Activated naive CD4-positive, alpha-beta T cell treated with anti-CD3 and anti-CD28 coated beads for 36 hours (primary cell): ENCODE measurements at places on chromosomes 11 and 22. TPM values are rescaled to one million over a fixed set of nuclear protein-coding genes. Genes with fewer than 3 reads are reported as not detected.
A peak's percentile ranks its signal among the peaks of the same experiment; 100 is the strongest.

- H3K27ac ChIP-seq = no peak overlapping the region
- H3K27me3 ChIP-seq = peaks cover 3% of the 10 kb centered on the region
- no peaks in the 10 kb centered on the region for H3K36me3 ChIP-seq
- H3K4me3 ChIP-seq = no peak overlapping the region
- DNase-seq = no peak
- no peaks in the 10 kb centered on the region for H3K4me1 ChIP-seq
These were observed 109.1 kb downstream of the MPPED2 start for GRCh38 chr11:30477061-30477460.

- no peaks in the 10 kb centered on the region for H3K4me1 ChIP-seq
- no peak for DNase-seq
- no peak overlapping the region for H3K27ac ChIP-seq
- no peaks in the 10 kb centered on the region for H3K36me3 ChIP-seq
These were observed 72.8 kb upstream of the CCND1 start for GRCh38 chr11:69567951-69568808.

DNA sequence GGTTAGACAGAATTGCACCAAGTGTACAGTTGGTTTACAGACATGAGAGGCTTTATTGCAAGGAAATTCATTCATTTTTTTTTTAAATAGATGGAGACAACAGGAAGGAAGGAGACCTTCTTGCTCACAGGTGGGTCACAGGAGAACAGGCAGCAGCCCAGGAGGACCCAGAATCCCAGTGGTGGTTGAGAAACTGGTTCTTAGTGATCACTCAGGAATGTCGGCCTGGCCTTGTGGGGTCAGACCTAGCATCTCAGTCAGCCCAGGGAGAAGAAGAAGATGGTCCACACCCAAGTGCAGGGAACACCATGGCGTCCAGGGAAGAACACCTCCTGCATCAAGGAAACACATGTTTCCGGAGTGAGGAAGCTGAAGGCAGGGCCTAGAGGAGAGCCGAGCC lies 849 bp downstream of the KRTAP5-11 start:
- DNase-seq = no peak
- no peak overlapping the region for H3K27ac ChIP-seq
- no peak overlapping the region for H3K4me3 ChIP-seq
- H3K27me3 ChIP-seq = peaks cover 27% of the 10 kb centered on the region
- no peaks in the 10 kb centered on the region for H3K36me3 ChIP-seq

DNA sequence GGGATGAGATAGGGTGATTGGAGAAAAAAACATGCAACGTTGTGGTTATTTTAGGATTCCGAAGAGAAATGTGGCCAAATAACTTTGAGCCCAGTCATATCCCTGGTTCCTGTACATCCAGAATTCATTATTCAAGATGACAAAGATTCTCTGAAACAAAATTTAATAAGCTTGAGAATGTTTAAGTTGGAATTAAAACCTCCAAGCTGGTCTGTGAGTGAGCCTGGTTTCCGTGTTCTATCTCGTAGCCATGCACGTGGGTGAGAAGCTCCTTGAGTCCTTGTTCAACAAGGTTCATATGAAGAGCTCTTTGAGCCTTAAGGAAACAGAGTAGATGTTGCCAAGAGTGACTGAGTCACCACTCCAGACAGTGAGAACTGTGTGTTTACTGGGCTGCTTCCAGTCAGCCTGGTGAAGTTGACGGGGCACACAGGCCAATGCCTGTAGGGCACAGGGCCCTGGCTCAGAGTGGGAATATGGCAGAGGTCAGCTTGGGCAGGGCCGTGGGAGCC lies 206.5 kb downstream of the NAV2 start:
- H3K36me3 ChIP-seq = no peaks in the 10 kb centered on the region
- no peak overlapping the region for H3K27ac ChIP-seq
- no peak for DNase-seq
- H3K4me1 ChIP-seq = no peaks in the 10 kb centered on the region

GRCh38 chr11:12417691-12418611 lies 40.6 kb downstream of the PARVA start:
- H3K27me3 ChIP-seq = no peaks in the 10 kb centered on the region
- H3K4me1 ChIP-seq = no peaks in the 10 kb centered on the region
- no peak for DNase-seq
- H3K4me3 ChIP-seq = no peak overlapping the region

DNA sequence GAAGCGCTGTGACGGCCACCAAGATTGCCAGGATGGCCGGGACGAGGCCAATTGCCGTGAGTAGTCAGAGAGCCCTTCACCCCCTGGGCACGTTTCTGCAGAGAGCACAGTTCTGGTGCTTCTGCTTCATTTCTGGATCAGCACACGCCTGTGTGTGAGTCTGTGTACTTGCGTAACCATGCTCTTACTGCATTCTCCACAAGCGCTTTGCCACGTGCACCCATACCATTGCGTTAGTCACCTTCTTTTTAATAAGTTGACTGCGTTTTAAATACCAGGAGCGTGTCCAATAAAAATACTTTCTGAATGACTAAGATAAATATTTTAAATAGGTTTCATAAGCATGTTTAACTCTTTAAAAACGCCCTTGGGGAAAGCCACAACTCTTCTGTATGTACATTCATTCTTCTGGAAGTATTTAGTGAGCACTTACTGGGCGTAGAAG lies 143.0 kb upstream of the SORL1-AS1 start:
- no peak for DNase-seq
- H3K4me1 ChIP-seq = peaks cover 12% of the 10 kb centered on the region
- H3K27me3 ChIP-seq = no peaks in the 10 kb centered on the region
- peaks cover 43% of the 10 kb centered on the region for H3K36me3 ChIP-seq

- no peaks in the 10 kb centered on the region for H3K4me1 ChIP-seq
- peaks cover 10% of the 10 kb centered on the region for H3K27me3 ChIP-seq
- no peaks in the 10 kb centered on the region for H3K36me3 ChIP-seq
- DNase-seq = no peak
- H3K27ac ChIP-seq = no peak overlapping the region
These were observed 19.4 kb upstream of the LMO1 start for GRCh38 chr11:8283100-8283464.

DNA sequence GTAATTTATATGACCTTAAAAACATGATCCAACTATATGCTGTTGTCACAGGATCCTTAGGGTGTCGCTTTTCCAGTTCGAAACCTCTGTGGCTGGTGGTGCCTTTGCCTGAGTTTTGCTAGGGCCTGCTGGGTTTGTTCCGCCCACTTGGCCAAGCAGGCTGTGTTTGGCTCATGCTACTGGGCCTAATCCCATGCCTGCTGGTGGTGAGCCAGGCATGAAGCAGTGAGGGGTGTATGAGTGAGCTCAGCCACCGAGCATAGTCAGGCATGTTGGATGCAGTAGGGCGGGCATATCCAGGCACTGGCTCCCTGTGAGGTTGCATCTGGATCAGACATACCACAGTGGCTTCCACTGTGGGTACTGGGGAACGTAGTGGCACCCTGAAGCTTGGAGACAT lies 16.3 kb downstream of the NPAT start:
- H3K27ac ChIP-seq = no peak overlapping the region
- DNase-seq = no peak
- no peaks in the 10 kb centered on the region for H3K27me3 ChIP-seq
- no peak overlapping the region for H3K4me3 ChIP-seq
- H3K36me3 ChIP-seq = peaks cover 76% of the 10 kb centered on the region

DNA sequence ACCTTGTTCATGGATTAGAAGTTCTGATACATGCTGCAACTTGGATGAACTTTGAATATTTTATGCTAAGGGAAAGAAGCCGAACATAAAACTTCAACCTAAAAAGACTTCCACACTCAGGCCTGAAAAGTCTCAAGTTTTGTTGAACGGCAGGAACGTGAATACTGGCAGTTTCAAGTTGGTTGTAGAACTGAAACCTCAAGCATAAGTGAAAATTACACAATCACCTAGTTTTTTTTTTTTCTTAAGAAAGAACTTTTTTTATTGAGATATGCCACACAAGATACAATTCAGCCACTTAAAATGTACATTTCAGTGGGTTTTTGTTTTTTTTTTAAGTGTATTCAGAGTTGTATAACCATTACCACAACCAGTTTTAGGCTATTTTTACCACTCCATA lies 50.8 kb upstream of the ADORA2A start:
- H3K36me3 ChIP-seq = peaks cover 40% of the 10 kb centered on the region
- H3K27me3 ChIP-seq = no peaks in the 10 kb centered on the region
- no peak overlapping the region for H3K4me3 ChIP-seq
- H3K27ac ChIP-seq = no peak overlapping the region
- peaks cover 33% of the 10 kb centered on the region for H3K4me1 ChIP-seq

GRCh38 chr11:24524156-24524555 lies 27.3 kb downstream of the LUZP2 start:
- H3K27ac ChIP-seq = no peak overlapping the region
- no peaks in the 10 kb centered on the region for H3K36me3 ChIP-seq
- no peaks in the 10 kb centered on the region for H3K27me3 ChIP-seq
- H3K4me1 ChIP-seq = no peaks in the 10 kb centered on the region

DNA sequence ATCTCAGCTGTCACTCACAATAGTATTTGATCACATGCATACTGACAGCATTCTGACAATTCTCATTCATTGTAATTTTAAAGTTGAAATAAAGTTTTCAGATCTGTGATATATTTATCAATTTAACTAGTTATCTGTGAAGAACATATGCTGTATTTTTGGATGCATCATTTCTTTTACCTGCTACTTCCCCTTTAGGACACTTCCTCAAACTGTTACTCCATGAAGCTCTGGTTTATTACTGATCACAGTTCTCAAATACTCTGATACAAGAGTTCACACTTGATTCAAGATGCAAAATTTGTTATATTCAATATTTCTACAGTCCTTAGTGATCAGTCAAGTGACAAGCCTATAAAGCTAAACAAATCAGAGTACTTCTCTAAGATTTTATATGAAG lies 1655.2 kb downstream of the LRRC4C start:
- H3K4me1 ChIP-seq = no peaks in the 10 kb centered on the region
- H3K4me3 ChIP-seq = no peak overlapping the region
- no peaks in the 10 kb centered on the region for H3K27me3 ChIP-seq

DNA sequence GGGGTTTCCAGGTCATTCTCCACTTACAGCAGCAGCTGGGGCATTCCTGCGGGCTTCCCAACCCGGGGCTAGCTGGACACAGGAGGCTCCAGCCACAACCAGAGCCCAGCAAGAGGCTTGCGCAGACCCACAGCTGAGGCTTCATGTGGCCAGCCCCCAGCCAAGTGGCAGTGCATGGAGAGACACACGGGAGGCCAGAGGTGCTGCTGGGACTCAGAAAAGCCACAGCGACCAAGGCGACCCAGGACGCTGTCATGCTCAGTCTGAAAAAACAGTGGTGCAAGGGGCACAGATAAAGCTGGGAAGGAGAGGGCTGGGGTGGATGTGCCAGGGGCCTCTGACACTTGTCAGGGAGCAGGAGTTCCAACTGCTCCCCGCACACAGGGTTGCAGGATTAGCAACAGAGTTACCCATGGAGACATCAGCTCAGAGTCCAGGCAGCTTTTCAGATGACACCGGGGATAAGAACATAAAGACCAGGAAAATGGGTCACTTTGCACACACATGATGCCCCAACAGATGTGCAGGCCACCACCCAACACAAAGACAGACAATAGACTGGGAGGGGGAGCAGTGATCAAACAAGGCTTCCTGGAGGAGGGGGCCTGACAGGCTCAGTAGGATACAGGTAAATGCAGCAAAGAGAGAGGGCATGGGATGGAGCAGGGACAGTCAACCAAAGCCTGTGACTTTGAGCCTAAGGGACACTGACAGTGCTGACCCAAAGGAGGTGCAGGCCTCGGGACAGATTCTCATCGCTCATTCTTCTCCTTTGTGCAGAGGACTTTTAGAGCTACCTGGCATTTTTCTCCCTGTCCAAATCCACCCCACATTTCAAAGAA lies 6.9 kb upstream of the NEAT1 start:
- H3K4me1 ChIP-seq = peaks cover 29% of the 10 kb centered on the region
- H3K4me3 ChIP-seq = peak overlapping the region; percentile 100
- H3K27me3 ChIP-seq = no peaks in the 10 kb centered on the region
- DNase-seq = no peak

DNA sequence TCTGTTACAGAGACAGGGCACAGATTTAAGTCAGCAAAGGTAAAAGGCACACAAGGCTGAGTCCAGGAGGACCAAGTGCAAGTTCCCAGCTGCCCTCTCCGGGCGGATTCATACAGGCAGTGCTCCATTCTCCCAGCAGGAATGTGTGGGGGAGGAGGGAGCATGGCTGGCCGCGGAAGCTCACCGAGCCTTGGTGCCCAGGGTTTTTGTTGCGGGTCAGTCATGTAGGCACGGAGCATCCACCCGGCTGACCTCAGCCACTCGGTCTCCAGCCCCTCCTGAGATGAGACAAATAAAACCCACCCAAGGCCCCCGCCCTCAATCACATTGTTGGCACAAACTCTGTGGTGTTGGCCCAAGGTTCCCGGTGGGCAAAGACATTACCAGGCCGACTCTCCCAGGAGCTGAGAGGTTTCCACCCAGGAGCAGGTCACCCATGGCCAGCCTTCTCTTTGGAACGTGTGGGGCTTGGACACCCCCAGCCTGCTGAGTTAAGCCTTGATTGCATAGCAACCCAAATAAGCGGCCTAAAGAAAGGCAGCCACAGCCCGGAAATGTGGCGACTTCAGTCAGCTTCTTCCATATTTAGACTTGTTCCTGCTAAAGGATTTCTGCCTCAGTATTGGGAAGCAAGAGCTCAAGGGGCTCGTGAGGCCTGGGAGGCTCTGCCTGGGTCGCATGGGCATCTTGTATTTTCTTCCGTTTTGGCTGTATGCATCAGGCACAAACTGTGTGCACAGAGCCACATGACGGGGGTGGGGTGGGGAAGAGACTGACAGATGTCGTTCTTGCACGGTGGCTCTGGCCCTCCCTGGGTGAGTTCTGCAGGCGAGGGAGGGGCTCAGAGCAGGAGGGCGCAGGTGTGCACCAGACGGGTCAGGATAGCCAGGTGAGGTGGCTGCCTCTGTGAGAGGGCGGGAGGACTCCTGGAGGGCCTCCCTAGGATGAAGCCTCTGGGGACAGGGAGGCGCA lies 63.0 kb downstream of the ARHGAP8 start:
- no peaks in the 10 kb centered on the region for H3K4me1 ChIP-seq
- no peaks in the 10 kb centered on the region for H3K36me3 ChIP-seq
- H3K27me3 ChIP-seq = peaks cover 2% of the 10 kb centered on the region
- no peak overlapping the region for H3K27ac ChIP-seq
- no peak for DNase-seq
- no peak overlapping the region for H3K4me3 ChIP-seq

The KDM4E gene
- total RNA-seq = not detected

The PHLDA2 gene
- 2.8 TPM for total RNA-seq

The DEUP1 gene
- total RNA-seq = not detected

The OR4D10 gene
- total RNA-seq = not detected

The APOA1 gene
- total RNA-seq = not detected

The MS4A7 gene
- total RNA-seq = not detected
